ENCODE measurements at places on chromosomes 16 and 17.

DNA sequence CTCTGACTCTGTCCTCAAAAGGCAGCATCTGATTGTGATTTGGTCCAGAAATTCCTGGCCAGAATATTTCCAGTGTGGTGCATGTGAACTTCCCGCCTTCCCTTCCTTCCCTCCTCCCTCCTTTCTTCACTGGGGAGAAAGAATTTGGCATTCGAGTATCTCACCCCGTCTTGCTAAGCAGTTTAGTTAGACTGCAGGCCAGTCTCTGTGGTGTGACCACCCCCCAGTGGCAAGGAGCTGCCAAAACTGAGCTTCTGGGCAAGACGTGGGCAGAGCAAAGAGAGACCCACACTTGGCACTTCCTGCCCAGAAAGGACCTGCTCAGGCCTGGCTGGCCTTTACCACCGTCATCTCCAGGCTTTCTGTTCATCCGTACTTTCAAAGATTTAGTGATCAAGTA, 36.4 kb downstream of the SNX20 start:
- peak; percentile 29 for DNase-seq

DNA sequence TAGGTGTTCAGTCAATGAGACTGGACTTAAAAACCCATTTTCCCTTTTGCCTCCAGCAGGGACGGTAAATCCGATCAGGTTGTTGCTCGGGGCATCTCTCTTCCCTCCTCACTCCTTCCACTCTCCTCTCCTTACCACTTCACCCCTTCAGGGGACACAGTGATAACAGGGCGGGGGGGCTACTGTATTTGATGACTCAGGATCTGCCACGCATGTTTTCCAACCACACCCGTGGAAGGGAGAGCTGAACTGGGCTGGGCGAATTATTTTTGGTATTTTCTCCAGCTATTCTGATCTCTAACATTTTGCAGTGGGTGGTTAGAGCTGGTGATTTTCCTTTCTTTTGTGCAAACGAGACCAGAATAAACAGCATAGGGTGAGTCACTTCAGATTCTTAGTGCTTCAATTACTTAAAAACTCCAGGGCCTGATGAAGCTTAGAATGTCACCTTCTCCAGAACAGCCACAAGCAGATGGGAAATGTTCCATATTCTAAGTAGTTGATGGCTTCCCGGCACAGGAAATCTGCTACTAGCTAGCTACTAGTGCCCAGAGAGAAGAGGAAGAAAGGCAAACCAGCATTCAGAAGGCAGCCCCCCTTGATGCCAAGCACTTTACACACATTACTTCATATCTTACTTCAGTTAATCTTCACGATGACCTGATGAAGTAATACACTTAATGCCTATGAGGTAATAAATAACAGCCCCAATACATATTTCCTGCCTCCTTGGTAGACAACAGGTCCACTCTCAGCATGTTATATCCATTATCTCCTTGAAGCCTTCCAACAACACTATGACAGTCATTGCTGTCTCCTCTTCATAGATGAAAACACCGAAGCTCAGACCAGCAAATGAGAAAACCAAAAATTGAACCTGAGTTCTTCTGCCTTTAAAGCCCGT, 74.1 kb downstream of the ASIC2 start:
- DNase-seq: no peak

DNA sequence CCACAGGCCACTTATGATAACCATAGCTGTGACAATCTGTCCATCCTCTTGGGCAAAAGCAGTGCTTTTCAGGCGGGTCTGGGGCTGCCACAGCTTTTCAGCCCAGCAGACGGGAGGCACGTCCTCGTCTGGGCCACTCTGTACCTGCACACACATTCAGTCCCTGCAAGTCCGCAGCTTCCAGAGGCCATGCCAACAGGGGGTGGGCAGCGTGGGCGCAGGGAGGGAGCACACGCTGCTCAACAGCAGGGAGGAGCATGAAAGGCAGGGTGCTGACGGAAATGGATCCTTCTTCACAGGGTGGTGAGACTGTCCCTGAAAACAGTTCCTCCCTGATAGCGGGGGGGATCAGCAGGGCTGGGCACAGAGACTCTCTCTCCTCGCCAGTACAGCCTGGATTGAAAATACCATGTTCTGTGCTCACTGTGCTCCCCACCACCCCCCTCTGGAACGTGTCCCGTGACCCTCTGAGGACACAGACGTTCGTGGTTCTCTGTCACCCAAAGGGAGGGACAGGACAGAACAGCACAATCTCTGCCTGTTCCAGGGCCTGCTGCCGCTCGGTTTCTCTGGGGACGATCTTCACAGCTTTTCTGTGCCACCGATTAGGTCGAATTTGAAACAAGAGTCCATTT, 41.7 kb downstream of the PEMT start:
- no peak for DNase-seq

DNA sequence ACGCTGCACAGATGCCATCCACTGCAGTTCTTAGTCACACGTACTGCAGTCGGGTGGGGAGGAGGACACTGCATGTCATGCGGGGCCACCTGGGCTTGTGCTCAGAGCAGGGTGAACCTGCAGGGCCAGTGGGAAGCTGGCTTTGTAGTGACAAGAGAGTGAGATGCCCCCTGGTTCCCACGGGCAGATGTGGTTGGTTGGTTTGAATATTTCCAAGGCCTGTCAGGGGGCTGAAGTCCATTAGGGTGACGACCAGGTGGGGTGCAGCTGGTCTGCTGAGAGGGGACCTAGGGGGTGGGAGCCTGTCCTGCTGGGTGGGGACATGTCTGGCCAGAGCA, 14.3 kb downstream of the ZNF213 start:
- no peak for DNase-seq

DNA sequence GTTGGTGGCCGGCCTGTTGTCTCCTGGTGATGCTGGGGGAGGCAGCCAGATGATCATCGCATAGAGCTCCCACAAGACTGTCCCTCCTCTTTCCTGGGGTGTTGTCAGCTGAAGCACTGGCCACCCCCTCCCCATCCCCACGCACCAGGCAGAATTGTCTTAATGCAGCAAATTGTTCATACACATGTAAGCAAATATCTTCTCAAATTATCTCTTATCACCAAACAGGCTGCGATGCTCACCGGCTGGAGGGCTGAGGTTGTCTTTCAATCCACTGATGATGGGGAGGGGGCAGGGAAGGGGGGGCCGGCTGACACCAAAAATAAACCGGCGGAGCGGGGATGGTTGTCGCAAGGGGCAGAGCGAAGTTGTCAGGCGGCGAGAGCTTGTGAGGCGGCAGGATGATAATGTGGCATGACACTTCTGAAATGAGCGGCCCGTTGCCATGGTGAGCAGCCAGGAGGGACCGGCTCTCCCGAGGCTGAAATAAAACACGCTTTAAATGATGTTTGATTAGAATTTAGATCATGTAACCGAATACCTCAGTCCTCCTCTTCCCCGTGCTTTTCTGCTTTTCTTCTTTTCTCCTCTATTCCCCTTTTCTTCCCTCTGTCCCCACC, 59.8 kb downstream of the MRM1 start:
- DNase-seq: no peak

DNA sequence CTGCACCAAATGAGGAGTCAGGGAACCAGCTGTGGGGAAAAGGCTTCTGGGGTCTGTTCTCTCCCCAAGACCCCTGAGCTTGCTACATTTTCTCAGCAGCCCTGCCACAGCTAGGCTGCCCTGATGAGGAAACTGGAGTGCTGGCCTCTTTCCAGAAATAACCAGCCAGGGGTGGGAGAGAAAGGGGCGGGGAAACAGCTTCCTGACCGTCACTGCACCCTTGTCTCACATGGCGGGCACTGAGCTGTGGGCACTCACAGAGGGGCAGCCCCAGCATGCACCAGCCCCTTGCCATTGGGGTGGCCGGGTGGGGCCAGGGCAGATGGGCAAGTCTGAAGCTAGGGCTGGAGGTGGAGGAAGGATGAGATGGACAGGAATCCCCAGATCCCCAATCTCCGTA, 2.9 kb downstream of the SRL start:
- no peak for DNase-seq

GRCh38 chr17:28974451-28974850, 23.1 kb upstream of the PHF12 start:
- DNase-seq: no peak

DNA sequence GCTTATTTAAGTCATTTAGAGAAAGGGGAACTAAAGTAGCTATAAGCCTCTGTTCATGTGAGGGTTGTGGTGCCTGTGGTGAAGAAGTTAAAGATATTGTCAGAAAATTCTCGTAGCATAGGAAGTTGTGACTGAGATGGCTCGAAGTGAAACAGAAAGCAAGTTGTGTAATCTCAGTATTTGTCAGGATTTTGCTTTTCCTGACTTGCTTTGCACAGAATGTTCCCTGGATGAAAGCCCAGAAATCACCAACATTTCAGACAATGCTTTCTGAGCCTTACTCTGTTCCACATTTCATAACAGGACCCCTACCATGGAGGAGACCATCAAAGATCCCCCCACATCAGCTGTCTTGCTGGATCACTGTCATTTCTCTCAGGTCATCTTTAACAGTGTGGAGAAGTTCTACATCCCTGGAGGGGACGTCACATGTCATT, 10.6 kb downstream of the CALCOCO2 start:
- no peak for DNase-seq

GRCh38 chr17:17757391-17757791, 76.1 kb downstream of the RAI1 start:
- DNase-seq: peak; percentile 14

- peak; percentile 43 for DNase-seq
Measured at GRCh38 chr17:4969047-4969550, 1.5 kb upstream of the SPAG7 start.

DNA sequence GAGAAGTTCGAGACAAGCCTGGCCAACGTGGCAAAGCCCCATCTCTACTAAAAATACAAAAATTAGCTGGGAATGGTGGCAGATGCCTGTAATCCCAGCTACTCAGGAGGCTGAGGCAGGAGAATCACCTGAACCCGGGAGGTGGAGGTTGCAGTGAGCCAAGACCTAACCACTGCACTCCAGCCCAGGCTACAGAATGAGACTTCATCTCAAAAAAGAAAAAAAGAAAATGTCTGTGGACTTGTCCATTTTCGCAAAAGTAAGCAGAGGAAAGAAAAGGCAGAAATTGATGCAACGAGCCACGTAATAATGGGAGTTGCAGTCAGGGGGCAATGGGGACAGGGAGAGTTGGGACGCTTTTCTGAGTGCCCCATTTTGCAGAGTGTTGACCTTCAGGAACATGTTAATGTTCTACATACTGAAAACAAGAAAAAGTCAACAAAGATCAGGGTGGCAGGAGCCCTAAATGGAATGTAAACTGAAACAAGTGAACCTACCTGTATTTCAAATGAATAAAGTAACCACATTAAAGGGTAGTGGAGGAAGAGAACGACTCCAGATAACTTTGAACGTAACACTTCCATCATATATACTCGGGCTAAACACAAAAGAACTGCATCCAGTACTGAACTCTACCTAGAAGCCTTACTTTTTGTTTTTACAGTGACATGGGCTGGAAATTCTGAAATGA, 76.4 kb downstream of the CNGB1 start:
- DNase-seq: no peak

GRCh38 chr17:1573932-1574696, 11.5 kb upstream of the PITPNA start:
- DNase-seq: peak; percentile 30

DNA sequence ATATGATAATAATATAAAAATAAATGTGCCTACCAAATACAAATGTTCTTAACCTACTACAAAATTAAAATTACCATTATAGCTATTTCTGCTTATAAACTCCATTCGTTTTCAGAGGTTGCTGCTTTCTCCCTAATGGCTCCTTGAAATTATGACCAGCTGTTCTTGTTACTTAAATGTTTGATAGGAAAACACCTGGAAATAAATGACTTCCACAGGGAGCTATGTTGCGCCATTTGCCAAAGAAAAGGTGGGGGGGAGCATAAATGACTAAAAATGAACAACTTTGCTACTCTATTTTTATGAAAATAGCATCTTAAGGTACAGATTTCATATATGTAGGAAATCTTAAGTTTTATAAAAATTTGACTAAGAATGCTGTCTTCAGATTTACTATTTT, 157.5 kb upstream of the MON1B start:
- no peak for DNase-seq

GRCh38 chr16:77974883-77975282, 47.5 kb upstream of the CLEC3A start:
- no peak for DNase-seq

- DNase-seq: no peak
Measured at GRCh38 chr17:77529328-77529650, 388.5 kb downstream of the SEC14L1 start.

DNA sequence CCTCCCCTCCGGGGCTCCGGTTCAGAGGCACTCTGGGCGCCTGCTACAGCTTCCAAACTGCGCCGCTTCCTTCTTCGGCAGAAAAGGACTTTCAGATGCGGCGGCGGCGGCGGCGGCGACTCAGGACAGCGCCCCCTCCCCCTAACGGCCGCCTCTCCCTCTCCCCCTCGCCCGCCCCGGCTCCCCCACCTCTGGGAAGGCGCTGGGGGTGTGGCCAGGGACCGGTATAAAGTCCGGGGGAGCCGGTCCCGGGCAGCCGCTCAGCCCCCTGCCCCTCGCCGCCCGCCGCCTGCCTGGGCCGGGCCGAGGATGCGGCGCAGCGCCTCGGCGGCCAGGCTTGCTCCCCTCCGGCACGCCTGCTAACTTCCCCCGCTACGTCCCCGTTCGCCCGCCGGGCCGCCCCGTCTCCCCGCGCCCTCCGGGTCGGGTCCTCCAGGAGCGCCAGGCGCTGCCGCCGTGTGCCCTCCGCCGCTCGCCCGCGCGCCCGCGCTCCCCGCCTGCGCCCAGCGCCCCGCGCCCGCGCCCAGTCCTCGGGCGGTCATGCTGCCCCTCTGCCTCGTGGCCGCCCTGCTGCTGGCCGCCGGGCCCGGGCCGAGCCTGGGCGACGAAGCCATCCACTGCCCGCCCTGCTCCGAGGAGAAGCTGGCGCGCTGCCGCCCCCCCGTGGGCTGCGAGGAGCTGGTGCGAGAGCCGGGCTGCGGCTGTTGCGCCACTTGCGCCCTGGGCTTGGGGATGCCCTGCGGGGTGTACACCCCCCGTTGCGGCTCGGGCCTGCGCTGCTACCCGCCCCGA, at the start of gene IGFBP4:
Gene IGFBP4, plus strand, starts transcription at position 255 of the 792 bp plus-strand sequence. Its CDS starts 286 bp downstream, at position 541.
- DNase-seq: peak; percentile 65

DNA sequence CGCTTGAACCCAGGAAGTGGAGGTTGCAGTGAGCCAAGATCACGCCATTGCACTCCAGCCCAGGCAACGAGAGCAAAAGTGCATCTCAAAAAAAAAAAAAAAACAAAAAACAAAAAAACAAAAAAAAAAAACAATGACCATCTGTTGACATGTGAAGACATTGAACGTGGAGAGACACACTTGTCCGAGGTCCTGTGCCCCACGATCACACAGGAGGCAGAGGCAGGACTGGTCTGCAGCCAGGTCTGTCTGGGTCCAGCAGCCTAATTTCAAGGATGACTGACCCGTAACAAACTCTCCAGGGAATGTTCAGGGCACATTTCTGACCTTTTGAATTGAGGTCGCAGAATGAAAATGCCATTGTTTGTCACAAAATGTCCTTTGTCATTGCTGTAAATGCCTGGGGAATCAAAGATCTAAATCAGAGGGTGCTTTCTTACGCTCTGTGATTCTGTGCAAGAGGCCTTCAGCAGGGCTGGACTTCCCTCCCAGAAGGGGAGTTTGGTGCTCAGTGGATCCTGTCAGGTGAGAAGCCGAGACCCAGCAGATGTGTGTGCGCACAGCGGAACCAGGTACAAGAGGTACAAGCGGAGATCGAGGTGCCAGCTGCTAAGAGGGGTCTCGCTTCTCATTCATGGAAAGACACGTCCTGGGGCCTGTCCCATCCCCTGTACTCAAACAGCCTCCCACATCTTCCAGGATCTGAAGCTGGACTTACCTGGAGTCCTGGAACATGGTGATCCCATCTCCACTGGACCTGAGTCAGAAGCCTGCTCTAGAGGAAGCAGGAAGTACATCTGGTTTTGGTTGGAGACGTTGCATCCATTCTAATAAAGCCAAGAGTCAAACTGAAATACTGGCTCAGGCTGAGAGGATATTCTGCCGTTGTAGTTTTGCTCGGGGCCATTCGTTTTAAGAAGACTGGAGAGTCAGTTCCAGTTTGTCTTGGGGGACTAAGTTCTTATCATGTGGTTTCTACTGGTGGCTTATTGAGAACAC, 95.8 kb downstream of the IRF8 start:
- no peak for DNase-seq

Data from stimulated activated CD4-positive, alpha-beta T cell treated with anti-CD3 and anti-CD28 coated beads, Interleukin-4, amount 100 ng/mL, for 4 hours (primary cell).